IMR-90 (cell line): ENCODE measurements at places on chromosomes 4 and X. TPM values are rescaled to one million over a fixed set of nuclear protein-coding genes. Genes with fewer than 3 reads are reported as not detected.

DNA sequence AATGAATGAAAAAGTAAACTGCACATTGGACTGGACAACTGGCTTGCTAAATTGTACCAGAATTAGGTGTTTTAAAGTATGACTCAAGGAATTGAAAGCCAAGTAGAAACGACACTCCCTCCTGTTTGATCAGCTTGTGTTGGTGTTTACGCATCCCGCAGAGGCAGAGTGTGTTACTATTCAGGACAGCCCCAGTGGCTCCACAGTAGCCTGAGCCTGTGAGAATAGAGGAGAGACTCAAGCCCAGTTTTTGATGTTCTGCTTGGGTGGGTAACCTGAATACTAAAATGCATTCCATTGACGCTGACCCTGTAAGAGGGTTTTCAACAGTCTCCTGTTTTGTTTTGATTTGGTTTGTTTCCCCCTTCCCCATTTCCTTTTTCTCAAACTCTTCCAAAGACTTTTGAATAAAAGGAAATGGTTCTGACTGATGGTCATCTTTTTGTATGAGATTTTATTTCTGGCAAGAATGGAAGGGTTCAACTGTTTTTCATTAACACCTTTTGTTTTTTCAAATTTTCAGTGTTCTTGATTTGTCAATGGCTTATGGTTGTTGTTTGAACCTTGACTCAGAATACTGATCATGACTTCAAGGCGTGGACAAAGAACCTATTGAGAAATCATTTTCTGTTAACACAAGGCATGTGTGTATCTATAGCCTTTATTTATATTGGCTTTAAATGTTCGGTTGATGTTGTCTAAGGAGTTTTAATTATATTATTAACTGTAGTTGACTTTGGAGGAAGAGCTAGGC, 10.2 kb downstream of the ADGRL3 start:
- no peak for DNase-seq

GRCh38 chr4:55251342-55251741, 94.7 kb upstream of the SRD5A3 start:
- DNase-seq, result no peak

Gene UGT2B15
- not detected in 2 replicates for total RNA-seq

Gene BCORL1
- total RNA-seq, result 0.28 and 0.54 TPM in 2 replicates
